ENCODE measurements at places on chromosomes 6 and 20.

DNA sequence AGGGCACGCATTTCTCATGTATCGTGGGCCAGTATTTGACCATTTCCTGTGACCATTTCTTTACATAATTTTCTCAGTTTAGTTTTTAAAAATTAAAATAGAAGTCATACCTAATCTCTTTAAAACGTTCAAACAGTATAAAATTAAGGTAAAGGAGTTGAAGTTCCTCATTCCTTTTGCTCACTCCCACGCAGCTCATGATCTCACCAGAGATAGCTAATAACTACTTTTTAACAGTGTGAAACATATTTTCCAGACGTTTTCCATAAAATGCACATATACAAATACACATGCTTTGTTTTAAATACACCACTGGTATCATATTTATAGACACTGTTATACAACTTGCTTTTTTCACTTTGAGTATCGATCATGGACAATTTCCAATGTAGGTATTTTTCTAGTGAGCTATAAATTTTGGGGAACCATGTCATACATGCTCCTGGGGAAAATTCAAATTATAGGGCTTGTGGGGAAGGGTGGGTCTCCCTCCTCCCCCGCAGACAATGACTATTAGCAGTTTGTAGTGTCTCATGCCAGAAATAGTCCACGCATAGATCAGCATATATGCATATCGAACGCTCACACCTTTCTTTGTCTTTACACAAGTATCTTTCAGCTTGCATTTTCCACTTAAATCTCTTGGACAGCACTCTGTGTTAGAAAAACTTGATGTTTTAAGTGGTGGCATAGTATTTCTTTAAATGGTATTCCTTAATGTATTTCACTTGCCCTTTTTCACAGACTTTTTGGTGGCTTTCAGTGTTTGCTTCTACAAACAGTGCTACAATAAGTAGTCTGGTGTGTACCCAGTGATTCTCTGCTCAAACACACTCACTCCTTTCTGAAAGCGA is 145.5 kb upstream of the ZNF217 start:
- no peak for DNase-seq

DNA sequence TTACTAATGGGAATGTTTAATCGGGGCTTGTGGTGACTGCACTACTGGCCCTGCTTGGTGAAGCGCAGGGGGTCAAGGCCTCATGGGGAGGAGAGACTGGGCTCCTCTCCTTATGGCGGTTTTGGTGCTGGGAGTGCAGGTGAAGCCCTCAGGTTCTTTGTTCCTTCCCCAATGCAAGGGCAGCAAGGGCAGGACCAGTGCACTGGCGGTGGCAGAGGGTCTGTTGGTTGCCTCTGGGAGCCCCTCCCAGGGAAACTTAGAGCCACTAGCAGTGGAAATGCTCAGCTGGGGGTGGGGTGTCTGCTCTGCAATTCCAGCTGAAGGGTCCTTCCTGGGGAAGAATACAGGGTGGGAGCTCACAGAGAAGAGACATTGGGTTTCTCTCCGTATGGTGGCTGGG is 66.5 kb downstream of the KLHL32 start:
- no peak for DNase-seq

DNA sequence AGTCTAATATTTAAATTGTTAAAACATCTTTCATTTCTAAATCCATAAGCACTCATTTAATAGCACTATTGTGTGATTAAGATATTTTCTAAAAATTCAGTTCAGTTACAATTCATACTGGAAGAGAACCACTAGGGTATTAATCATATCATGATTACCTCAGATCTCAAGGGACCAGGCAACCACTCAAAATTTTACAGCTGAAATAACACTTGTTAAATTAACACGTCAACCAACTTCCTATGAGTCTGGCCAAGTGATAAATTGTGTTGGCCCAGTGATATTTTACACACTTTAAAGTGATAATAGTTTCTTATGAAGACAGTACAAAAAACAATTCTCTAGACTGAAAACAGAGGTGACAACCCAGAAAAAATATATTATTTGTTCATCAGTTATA is 869.0 kb upstream of the ADGRB3 start:
- DNase-seq = no peak

- DNase-seq = no peak
Measured at GRCh38 chr6:14549304-14549770, 431.8 kb downstream of the CD83 start.

GRCh38 chr20:48169650-48170225 is 384.5 kb upstream of the SULF2 start:
- no peak for DNase-seq

GRCh38 chr6:125546841-125547251 is 202.6 kb upstream of the HEY2 start:
- DNase-seq = no peak
